ENCODE measurements at places on chromosomes 12 and 14. TPM values are rescaled to one million over a fixed set of nuclear protein-coding genes. Genes with fewer than 3 reads are reported as not detected.

NDRG2 gene
- 120 TPM for total RNA-seq

DNA sequence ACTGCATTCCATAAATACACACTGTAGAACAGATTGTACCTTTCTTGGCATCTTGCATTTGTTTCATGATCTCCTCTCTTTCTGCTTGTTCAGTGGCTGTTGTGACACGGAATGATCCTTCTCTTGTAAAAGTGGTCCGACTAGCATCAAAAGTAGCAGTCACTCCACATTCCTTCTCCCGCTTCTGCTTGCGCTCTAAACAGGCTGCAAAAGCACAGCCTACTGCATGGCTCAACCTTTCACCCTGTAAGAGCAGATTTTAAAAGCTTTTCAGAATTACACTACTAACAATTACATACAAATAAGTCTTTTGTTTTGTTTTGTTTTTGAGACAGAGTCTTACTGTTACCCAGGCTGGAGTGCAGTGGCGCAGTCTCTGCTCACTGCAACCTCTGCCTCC is 49.8 kb downstream of the PAPLN start:
- DNase-seq = no peak

FGF6 gene
- not detected for total RNA-seq

- peak; percentile 87 for DNase-seq
These were observed at the start of gene ACOT4 for GRCh38 chr14:73591690-73592449. ACOT4 (plus strand) TSS chr14:73591873; CDS start chr14:73591960, 87 bp downstream.

GRCh38 chr14:67650694-67651093 is 23.7 kb downstream of the VTI1B start:
- no peak for DNase-seq

- no peak for DNase-seq
These were observed 5.3 kb upstream of the UBC start for GRCh38 chr12:124919521-124920352.

GRCh38 chr14:75803765-75804164 is 142.7 kb downstream of the TTLL5 start:
- no peak for DNase-seq

DNA sequence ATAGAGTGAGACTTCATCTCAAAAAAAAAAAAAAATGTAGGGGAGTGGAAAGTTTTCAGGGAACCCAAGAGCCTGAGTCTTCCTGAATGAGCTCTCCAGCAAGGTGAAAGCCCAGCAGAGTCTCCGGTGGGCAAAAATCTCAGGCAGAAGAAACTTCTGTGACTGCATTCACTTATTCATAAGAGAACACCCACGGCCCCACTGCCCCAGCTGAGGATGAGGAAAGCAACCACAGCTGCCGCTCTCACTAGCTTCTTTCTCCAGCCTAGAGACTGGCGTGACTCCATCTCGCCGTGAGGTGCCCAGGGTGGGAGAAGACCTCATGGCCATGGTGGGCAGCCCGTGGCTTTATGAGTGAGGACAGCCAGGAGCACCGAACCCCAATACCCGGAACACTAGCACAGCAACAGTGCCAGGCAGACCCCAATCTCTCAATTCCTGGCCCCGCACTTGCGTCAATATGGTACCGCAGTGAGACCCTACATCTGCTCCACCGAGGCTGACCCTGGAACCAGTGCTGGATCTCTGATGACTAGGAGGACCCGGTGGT is 29.7 kb upstream of the DYNC1H1 start:
- DNase-seq = no peak

GRCh38 chr12:31874961-31875608 is 84.1 kb upstream of the RESF1 start:
- DNase-seq = no peak

MYBPC1 gene
- total RNA-seq = not detected

TPPP2 gene
- not detected for total RNA-seq

TSHR gene
- 0.39 TPM for total RNA-seq

GRCh38 chr12:57772429-57773322 is at the start of gene EEF1AKMT3:
EEF1AKMT3 (plus strand) TSS chr12:57772614; CDS start chr12:57772725, 111 bp downstream.
- DNase-seq = peak; percentile 91

GRCh38 chr12:9104087-9104486 is 11.6 kb downstream of the A2M start:
- no peak for DNase-seq

- no peak for DNase-seq
These were observed 3.2 kb upstream of the HDAC7 start for GRCh38 chr12:47822863-47823262.

GRCh38 chr12:90199006-90199405 is 490.4 kb upstream of the ATP2B1 start:
- DNase-seq = no peak

DNA sequence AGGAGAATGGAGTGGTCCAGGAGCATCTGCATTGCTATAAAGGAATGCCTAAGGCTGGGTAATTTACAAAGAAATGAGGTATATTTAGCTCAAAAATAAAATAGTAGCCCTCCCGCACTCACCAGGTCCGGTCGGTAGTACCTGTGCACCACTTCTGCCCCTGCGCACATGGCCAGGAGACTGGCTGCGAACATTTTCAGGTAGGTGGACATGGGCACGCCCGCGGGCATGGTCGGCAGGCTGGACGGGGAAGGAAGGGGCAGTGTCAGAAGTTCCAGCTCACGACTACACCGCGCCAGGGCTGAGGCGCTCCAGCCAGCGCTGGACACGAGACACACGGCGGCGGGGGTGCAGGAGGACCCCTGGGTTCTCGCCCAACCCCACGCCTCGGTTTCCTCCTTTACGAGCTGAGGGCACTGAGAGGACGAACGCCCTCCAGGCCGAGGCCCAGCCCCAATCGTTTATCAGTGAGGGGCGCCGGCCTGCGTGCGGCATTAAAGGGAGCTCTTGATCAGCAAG is 9.1 kb upstream of the TDG start:
- DNase-seq = peak; percentile 91

DNA sequence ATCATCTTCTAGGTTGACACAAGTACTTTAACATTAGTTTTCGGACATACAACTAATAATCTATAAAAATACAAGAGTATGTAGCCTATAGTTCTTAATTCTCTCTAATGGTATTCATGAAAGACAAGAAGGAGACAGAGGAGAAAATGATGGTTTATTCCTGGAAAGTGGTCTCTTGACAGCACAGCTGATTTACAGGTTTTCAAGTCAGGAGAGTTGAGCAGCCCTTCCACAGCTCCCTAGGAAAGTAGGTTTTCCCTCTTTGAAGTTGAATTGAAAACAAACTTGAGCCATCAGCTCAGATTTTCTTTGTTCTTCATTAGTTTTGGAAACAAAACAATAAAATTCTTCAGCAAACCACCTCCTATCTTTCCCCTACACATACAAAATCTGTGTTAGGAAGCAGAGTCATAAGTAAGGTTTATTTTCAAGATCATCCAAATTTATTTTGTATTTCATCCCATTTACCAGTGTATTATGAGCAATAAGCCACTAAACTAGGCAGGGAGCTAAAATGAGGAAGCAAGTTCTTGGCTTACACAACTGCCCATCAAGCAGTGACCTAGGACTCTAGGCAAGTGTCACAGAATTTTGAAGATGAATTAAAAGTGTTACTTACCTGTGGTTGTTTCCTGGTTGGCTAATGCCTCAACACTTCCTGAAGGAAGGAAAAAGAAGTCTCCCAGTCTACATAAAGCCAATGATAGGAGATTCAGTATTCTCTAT is 357.0 kb downstream of the BCAT1 start:
- no peak for DNase-seq

DNA sequence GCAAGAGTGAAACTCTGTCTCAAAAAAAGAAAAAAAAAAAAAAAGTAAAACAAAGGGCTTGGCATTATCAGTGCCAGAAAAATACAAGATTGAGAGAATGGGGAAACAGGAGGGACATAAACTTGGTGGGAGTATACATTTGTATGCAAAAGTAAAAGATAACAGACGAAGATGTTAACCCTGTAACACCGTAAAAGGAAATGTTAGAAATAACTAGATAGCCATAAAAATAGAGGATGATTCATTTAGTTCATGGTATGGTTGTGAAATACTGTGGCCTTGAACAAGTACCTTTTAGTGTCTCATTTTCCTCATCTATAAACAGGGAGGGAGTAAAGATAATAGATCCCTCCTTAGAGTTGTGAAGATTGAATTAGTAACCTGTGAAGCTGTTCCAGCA is 33.3 kb downstream of the ATP2A2 start:
- no peak for DNase-seq
